ENCODE measurements at places on chromosomes 11 and 22. TPM values are rescaled to one million over a fixed set of nuclear protein-coding genes. Genes with fewer than 3 reads are reported as not detected.

DNA sequence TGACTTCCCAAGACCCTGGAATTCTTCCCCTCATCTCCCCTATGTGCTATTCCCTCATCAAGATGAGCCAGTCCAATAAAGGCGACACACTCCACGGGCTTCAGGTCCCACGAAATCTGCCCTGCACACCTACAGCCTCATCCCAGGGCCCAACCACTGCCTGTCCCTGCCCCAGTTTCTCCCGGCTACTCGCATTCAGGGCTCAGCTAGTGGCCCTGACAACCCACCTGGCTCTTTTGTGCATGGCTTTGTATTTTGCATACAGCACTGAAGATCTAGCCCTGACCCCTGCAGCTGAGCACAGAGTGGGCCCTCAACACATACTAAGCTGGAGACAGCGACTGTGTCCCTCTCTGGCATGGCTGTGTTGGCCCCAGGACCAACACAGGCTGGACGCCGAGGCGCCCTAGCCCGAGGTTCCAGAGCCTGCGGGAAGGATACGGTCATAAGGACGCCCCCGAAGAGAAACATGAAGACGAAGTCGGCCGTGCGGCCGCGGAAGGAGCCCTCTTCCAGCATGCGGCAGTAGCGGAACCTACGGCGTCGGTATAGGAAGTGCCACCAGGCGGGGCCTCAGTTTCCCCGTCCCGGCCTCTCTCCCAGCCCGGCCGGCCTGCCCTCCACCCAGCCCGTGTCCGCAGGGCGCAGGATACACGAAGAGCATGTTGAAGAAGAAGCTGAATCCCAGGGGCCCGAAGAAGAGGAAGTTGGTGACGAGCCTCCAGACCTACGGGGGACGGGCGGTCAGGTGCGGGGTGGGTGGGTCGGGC, 710 bp downstream of the DERL3 start:
- DNase-seq = peak; percentile 53

Gene KCNE3
- 1.0 TPM for total RNA-seq

- DNase-seq = no peak
Measured at GRCh38 chr11:15519911-15520310, 405.2 kb downstream of the INSC start.

Gene OR5P2
- total RNA-seq = not detected

Gene TMPRSS5
- total RNA-seq = 0.47 TPM

Gene OR52N4
- not detected for total RNA-seq

Gene CBL
- 3.6 TPM for total RNA-seq

GRCh38 chr22:24975813-24976341, 23.4 kb downstream of the KIAA1671 start:
- peak; percentile 77 for DNase-seq

- DNase-seq = no peak
Measured at GRCh38 chr22:28222976-28223745, 304.1 kb upstream of the PITPNB start.

Gene SNX19
- 36.0 TPM for total RNA-seq
